ENCODE measurements at places on chromosomes 3 and 15.
A peak's percentile ranks its signal among the peaks of the same experiment; 100 is the strongest.

DNA sequence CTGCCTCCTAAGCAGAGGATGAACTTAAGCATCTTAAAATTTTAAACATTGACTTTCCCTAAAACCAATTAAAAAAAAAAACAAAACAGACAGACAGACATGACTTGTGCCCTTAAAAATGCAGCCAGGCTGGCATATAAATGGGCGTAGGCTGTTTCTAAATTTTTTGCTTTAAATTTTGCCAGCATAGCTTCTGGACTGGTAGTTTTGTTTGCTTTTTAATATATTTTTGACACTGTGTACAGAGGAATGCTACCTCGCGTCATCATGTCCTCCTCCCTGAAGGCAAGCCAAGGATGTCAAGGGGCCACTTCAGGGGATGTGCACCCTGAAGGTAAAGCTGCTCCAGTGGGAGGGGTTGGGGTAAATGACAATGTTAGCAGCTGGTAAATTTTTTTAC lies 134.8 kb downstream of the PGPEP1L start:
- DNase-seq, result no peak

GRCh38 chr3:123385981-123386380 lies 62.9 kb downstream of the ADCY5 start:
- no peak for DNase-seq

- DNase-seq, result no peak
These were observed 537.6 kb downstream of the FOXP1 start for GRCh38 chr3:71045917-71046282.

DNA sequence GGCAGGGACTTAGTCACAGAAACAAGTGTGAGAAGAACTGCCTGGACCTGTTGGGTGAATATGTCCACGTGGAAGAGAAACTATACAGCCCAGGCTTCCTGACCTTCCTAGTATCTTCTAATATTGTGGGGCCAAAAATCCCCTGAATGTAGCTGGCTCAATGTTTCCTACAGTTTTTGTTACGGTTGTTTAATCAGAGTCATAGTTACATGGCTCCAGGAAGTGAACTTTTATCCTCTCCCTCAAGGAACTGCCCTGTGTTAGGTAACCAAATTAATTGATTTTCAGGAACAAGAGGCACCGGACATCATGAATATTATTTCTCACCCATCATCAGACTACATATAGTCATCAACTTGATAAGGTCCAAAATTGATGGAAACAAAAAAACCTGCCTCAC lies 59.0 kb downstream of the ANXA2 start:
- no peak for DNase-seq

DNA sequence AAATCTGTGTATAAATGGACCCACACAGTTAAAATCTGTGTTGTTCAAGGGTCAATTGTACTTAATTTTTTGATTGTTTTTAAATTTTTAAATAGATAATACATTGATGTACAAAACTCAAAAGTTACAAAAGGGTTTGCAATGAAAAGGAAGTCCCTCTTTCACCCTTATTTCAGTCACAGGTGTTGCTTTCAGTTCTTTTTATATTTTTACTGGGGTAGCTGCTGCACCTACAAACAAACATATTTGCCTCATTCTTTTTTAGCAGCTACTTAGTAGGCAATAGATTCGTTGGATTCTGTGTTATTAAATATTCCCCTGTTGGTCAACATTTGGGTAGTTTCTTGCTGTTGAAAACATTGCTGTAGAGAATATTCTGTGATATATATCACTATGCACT lies 44.4 kb downstream of the PIAS1 start:
- no peak for DNase-seq

DNA sequence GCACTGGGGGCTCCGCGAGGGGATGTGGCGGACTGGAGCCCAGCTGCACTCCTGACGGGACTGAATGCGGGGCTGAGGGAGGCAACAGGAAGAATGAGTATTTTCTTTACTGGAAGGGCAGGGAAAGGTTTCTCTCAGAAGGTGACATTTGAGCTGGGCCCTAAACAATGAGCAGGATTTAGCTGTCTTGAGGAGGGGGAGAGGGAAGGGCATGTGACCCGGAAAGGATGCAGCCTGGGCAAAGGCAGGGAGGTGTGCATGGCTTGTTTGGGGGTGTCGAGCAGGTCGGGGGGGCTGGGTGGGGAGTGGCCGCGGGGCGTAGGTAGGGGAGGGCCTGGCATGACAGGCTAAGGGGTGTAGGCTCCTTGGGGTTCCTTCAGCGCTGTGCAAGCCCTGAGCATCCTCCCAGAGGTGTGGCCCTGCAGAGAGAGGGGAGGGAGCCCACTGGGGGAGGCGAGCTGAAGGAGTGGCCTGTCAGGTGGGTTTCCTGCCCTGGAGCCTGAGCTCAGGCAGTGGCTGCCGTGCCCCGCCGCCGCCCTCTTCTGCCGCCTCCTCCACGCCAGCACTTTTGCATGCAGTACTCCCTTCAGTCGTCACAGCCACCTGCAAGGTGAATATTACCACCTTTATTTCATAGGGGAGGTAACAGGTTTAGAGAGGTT lies 17.2 kb upstream of the ANKDD1A start:
- no peak for DNase-seq

- no peak for DNase-seq
These were observed 73.1 kb upstream of the PRR23E start for GRCh38 chr3:127119693-127120464.

DNA sequence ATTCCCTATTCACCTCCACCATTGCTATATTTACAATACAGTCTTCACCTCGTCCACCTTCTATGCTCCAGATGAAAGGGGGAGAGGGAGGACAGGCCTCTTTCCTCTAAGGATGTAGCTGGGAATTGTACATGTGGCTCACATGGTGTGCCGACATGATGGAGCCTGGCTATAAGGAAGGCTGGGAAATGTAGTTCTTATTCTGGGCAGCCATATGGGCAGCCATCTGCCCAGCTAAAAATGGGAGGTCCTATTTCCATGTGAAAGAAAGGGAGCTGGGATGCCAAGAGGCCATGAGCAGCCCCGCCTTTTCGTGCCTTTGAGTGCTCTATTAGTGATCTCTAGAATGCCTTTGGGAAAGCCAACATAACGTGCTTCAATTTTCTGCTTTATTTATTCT lies 27.1 kb upstream of the MGLL start:
- no peak for DNase-seq

DNA sequence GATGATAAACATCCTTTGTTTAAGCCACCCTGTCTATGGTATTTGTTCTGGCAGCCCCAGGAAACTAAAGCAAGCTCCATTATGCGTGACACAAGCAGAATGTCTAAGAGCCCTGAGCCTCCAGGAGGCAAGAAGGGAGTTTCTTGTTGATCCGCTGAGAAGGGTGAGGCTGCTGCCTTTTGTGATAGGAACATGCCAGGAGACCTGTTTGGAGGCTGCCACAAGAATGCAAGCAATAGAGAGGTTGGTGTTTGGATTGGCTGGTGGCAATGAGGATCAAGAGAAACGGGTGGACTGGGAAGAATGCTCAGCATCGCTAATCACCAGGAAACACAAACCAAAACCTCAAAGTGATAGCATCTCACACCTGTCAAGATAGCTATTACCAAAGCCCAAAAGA lies 104.8 kb downstream of the ASB7 start:
- no peak for DNase-seq

- DNase-seq, result no peak
These were observed 8.1 kb downstream of the CFAP100 start for GRCh38 chr3:126402666-126403302.

DNA sequence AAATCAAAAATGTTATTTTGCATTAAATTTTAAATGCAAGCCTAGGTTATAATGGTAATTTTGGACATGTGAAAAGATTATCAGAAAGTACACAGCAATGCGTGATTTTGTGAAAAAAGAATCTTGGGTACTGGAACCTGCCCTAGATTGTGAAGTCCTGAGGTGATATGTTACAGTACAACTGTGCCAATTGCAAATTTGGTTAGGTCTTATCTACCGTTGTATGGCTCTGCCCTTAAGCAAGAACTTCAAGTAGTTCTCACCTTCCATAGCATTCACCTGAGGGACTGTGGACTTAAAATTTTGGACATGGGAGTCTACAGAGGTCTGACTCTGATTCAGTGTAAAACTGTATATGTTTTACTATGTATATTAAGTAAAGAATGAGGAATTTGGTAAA lies 140.2 kb downstream of the PEX5L start:
- no peak for DNase-seq

- DNase-seq, result no peak
These were observed 288.7 kb upstream of the RORA start for GRCh38 chr15:61517776-61518175.

DNA sequence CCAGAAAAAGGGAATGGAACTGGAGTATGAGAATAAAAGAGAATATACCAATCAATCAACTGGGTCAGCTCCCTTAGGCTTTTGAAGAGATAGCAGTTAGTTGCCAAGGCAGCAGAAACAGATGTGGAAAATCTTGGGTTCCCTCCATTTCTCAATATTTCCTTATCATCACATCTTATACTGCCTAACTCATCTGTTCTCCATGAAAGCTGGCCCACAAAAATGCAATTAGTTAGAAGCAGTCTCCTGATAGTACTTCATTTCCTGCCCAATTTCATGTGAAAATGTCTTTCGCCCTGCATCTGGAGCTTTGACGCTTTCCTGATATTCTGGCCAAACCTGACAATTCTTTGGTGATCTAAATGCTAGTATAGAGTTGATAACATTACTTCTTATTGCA lies 30.1 kb upstream of the SPTSSB start:
- no peak for DNase-seq

- no peak for DNase-seq
These were observed 329.5 kb downstream of the DOCK3 start for GRCh38 chr3:51004235-51004634.

- peak; percentile 81 for DNase-seq
These were observed 25.9 kb upstream of the VILL start for GRCh38 chr3:37964716-37965115.

DNA sequence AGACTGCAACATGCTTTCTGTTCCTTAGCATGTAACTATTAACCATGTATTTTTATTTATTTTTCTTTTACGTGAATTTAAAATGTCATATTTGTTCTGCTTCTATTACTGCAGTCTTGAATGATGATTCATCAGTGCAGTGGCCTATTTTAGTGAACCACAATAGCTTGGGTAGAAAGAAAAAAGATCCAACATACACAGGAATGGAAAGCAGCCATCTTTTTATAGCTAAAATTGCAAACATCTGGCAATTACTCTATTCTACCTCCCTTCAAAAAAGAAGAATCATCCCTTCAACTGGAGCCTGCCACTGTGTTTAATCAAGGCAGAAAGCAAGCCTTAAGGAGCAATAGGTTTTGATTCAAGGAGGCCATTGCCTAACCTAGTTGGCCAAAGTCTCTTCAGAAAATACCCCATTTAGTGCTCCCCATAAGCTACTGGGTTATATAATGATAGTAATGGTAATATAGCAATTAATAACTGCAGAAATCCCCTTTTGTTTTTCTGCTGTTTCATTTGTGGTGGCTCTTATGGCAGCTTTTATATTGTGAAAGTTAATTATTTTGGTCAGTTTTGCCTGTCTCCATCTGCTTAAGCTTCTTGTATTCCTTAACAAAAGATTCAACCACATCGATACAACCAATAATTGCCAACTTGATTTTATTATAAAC lies 267.3 kb downstream of the LPP start:
- DNase-seq, result no peak

- DNase-seq, result no peak
These were observed 23.1 kb downstream of the CDCP1 start for GRCh38 chr3:45123030-45123429.

DNA sequence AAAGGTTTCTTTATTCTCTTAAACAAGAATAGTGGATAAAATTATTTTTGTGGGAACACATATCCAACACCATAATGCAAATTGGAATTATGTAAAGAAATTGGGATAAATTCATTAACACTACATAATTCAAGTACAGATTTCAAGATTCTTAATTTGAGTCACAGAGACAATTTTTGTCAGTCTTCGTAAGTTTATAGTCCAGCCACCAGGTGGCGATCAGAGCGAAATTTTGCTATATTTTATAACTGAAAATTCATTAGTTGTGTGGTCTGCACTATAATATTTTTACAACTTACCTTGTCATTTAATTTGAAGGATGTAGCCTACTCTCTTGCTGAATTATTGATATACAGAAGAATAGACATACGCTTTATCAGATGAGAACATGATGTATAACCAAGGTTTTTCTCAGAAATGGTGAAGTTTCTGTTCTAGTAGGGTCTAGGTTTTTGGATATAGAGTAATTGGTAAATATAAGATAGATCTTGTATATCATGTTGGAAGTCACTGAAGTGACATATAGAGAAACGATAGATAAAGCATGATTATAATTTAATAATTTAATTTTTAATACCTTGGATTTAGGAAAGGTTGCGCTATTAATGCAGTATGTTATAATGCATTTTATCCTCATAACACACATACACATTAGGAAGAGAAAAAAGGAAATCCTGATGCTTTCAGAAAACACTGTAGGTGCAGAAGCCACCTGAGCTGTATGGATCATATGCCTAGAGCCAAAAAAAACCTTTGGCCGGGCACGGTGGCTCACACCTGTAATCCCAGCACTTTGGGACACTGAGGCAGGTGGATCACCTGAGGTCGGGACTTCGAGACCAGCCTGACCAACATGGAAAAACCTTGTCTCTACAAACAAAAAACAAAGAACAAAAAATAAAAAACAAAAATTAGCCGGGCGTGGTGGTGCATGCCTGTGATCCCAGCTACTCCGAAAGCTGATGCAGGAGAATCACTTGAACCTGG lies 31.7 kb downstream of the PLSCR4 start:
- DNase-seq, result no peak

DNA sequence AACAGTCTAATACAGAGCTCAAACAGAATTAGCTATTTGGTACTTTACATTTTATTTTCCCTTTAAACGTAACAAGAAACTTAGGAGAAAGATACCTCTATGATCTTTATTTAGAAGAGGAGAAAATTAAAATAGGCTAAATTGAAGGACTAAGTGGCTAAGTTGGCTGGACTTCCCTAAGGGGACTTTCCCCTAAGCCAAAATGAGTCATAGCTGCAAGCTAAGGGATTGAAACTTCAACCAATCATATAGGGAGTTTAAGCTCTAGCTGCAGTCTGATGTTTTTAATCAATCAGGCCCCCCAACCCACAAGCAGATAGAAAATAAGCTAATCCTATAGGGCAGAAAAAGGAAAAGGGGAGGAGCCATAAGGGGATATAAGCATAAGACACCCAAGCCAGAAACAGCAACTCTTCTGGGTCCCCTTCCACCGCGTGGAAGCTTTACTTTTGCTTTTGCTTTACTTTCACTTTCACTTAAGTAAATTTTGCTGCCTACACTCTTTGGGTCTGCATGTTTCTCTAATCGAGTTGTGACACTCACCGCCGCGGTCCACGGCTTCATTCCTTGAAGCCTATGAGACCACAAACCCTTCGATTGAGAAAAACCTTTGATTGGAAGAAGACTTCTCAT lies 1108.5 kb upstream of the EPHA6 start:
- no peak for DNase-seq

DNA sequence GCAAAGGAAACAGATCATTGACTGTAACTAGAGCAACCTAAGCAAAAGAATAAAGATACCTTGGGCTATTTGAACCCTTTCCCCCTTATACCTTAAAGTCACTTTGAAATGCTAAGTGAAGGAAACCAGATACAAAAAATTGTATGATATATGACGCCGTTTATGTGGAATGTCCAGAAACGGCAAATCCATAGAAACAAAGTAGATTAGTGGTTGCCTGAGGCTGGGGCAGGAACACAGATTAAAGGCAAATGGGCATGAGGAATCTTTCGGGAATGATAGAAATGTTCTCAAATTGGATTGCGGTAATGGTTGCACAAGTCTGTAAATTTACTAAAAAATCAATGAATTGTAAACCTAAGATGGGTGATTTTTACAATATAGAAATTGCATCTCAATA lies 160.1 kb upstream of the CCDC54 start:
- no peak for DNase-seq

- DNase-seq, result no peak
These were observed 136.9 kb downstream of the PDE8A start for GRCh38 chr15:85118581-85118980.

Data from HuH-7.5 (cell line).